ENCODE measurements at places on chromosomes 7 and 10. TPM values are rescaled to one million over a fixed set of nuclear protein-coding genes. Genes with fewer than 3 reads are reported as not detected.
A peak's percentile ranks its signal among the peaks of the same experiment; 100 is the strongest.

- no peak for DNase-seq
Observed at GRCh38 chr10:62050346-62050892, 148.9 kb downstream of the ARID5B start.

GRCh38 chr10:132248455-132249225, 59.1 kb downstream of the STK32C start:
- peak; percentile 23 for DNase-seq

GRCh38 chr7:47938574-47939165, 9.6 kb downstream of the PKD1L1 start:
- DNase-seq: no peak

DNA sequence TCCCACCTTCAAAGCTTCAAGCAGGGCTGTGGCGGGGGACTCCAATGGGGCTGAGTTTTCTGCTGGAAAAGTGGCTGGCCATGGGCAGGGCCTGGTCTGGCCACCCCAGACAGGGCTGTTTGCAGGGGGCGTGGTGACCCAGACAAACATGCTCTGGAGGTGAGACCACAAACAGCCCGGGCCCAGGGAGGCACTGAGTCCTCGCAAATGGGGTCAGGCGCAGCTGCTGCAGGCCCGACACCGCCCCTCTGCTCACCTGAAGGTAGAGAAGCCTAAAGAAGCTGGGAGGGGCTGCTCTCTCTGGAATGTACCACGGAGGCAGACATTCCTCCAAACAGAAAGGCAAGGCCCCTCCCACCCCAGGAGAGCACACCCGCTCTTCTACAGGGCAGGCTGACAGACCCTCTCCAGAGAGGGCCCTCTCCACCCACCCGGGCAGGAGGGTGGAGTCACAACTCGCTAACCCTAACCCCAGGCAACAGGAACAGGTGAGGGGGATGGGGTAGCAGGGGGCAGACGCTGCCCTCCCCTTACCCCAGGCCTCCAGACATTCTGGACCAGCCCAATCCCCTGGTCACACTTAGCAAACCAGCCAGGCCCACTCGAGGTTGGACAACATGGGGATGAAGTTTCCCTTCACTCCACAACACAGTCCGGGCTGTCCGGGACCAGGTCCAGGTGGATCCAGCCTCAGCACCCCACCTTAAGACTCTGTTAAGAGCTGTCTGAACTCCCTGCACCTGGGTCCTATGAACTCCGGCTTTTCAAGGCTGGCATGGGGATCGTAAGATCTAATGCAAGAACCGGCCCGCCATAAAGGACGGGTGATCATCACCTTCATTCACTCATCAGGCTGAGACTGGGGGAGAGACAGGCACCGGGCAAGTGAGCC, 32.3 kb downstream of the OAT start:
- no peak for DNase-seq

DNA sequence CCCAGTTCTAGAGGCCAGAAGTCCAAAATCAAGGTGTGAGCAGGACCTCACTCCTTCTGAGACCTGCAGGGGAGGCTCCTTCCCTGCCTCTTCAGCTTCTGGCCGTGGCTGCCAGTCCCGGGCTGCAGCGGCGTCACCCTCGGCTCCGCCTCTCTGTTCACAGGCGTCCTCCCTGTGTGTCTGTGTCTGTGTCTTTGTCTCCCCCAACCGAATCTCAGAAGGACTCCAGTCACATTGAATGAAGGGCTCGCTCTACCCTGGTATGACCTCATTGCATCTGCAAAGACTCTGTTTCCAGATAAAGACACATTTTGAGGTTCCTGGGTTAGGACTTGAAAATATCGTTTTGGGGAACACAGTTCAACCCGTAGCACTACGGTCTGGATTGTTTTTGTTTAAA, 33.1 kb upstream of the GALNT11 start:
- peak; percentile 30 for DNase-seq

- no peak for DNase-seq
Observed at GRCh38 chr10:17756557-17757217, 4.7 kb downstream of the TMEM236 start.

GRCh38 chr10:88386821-88387773, 196.0 kb downstream of the RNLS start:
- peak; percentile 62 for DNase-seq

DNA sequence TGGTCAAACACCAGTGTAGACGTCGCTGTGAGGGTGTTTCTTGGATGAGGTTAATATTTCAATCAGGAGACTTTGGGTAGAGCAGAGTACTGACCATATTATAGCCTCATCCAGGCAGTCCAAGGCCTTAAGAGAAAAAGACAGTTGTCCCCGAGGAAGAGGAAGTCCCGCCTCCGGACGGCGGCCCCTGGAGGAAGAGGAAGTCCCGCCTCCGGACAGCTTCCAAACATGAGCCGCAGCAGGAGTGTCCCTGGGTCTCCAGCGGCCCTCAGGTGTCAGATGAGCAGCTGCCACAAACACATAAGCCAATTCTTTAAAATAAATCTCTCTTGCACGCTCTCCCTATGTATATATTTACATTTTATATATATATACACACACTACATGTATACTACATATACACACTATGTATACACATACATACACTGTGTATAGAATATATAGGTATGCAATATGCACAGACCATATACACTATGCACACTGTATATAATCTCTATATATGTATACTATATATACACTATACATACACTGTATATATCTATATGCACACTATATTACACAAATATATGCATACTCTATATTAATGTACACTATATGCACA, 37.5 kb downstream of the PWWP2B start:
- no peak for DNase-seq

GRCh38 chr7:33258491-33258951, 129.2 kb downstream of the BBS9 start:
- DNase-seq: no peak

DNA sequence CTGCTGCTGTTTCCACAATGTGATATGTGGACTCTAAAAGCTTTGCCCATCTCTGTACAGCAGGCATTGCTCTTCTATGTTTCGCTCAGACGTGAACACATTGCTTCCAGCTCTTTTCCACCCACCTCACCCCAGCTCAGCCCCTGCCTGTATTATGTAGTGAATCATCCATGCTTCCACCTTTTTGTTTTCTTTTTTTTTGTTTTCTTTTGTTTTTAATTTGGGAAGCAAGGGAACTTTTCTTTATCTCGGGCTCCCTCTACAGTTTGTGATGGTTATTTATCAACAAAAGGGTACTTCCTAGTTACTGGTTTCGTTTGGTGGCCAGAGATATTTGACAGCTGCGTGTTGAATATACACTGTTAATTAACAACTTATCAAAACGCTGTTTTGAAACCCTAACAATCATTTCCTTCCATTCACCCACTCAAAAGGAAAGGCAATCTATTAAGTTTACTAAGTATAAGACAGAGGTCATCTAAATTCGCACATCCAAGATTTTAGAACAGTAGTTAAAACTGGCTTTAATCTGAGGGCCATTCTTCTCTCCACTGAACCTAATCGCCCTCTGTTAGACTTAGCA, 127.9 kb upstream of the STK17A start:
- DNase-seq: no peak

GRCh38 chr10:131790021-131790420, 110.8 kb upstream of the PPP2R2D start:
- no peak for DNase-seq

- DNase-seq: no peak
Observed at GRCh38 chr7:67758551-67758950, 761.9 kb downstream of the TYW1 start.

DNA sequence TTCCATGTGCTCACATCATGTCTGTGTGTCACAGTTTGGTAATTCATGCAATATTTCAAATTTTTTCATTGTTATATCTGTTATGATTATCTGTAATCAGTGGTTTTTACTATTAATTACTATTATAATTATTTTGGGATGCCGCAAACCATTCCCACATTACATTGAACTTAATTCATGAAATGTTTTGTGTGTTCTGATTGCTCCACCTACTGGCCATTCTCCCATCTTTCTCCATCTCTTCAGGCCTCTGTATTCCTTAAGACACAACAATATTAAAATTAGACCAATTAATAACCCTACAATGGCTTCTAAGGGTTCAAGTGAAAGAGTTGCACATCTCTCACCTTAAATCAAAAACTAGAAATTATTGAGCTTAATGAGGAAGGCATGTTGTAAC, 398.5 kb downstream of the PCDH15 start:
- DNase-seq: no peak

GRCh38 chr10:16943295-16944285, 126.4 kb upstream of the RSU1 start:
- no peak for DNase-seq

GRCh38 chr10:5317547-5318107, 47.1 kb upstream of the UCN3 start:
- DNase-seq: no peak

DNA sequence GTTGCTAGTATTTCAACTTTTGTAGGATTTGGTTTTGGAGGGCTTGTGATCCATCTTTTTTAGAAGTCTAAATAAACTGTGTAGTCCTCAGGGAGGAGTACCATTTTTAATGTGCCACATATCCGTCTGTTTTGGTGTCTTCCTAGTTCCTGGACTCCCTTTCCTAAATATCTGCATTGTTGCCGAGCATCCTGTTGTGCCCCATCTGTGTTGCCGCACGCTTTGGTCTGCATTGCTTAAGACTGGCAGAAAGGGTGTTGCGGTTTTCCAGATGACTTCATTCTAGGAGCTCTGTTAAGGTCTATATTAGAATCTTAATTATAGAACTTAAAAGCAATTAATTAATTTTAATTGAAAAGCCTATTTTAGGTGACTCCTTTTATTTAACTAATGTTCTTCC, 49.4 kb downstream of the RBM33 start:
- DNase-seq: no peak

DNA sequence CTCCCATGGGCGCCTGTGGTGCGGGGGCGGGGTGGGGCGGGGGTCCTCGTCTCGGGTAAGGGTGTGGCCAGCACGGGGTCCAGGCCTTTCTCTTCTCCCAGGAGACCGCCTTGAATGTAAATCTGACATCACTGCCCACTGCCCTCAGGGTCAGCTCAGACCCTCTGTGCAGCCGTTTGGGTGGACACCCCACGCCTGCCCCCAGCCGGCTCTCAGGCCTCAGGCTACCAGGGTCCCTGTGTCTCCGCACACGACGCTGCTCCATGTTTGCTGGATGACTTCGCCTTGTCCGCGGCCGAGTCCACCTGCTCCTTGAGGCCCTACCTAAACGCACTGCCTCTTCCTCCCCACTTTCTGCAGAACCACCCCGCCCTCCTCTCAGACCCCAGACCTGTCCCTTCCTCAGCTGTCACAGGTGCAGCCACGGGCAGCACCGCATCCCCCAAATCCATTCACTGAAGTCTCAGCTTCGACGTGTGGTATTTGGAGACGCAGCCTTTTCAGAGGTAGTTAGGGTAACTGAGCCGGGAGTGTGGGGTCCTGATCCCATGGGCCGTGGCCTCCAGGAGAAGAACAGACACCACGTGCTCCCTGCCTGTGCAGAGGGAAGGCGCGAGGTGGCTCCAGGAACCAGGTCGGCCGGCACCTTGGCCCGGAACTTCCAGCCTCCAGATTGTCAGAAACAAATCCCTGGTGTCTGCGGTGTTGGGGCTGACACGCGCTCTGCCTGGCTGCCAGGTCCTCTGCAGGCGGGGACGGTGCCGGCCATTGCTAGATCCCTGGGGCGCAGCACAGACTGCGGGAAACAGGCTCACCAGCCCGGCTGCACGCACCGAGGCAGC, 97.4 kb upstream of the DIP2C start:
- DNase-seq: no peak

The HK1 gene
- total RNA-seq: 70.7 TPM

The CARD11 gene
- 35.8 TPM for total RNA-seq

The ATOH7 gene
- total RNA-seq: not detected

The ASIC3 gene
- total RNA-seq: 4.4 TPM

The SLC13A1 gene
- total RNA-seq: 132 TPM

The PDE6C gene
- not detected for total RNA-seq

The LRMDA gene
- total RNA-seq: 17.1 TPM

The CYP3A7 gene
- 92.6 TPM for total RNA-seq

The PPP1R17 gene
- not detected for total RNA-seq

The RBAK gene
- 10.1 TPM for total RNA-seq

The PRF1 gene
- 7.3 TPM for total RNA-seq

The MSS51 gene
- 2.0 TPM for total RNA-seq

The TWIST1 gene
- 5.4 TPM for total RNA-seq

The GPC2 gene
- 5.6 TPM for total RNA-seq

The NPFFR1 gene
- total RNA-seq: 0.03 TPM

The GATA3 gene
- total RNA-seq: 1.5 TPM

The PLA2G12B gene
- total RNA-seq: not detected

The RALA gene
- total RNA-seq: 46.7 TPM

Data from mucosa of gallbladder (tissue), 1 donor.